ENCODE measurements at places on chromosomes 16 and 17.

DNA sequence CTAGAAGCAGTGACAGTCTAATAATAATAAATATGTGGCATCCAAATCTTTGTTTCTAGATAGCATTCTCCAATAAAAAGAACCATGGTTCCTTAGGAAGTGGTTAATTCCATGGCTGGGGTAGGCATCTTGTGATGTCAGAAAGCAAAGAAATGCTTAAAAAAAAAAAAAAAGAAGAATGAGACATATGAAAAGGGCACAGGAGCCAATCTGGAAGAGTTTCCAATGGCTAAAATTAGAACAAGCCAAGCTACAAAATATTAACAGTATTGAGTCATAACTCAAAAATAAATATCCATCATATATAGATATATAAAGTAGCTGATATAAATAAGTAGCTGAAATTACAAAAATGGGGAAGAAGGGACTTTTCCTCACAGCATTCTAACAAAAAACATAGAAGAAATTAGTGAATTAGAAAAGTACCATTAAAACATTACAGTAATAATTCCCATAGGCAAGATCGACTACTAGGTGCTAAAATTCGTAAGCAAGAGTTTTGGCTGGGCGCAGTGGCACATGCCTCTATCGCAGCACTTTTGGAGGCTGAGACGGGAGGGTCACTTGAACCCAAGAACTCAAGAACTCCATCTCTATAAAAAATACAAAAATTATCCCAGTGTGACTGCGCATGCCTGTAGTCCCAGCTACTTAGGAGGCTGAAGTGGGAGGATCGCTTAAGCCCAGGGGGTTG is 111.3 kb downstream of the TRIM37 start:
- no peak overlapping the region for H3K4me3 ChIP-seq
- no peak overlapping the region for H3K27ac ChIP-seq
- H3K27me3 ChIP-seq: no peaks in the 10 kb centered on the region
- no peak for DNase-seq

GRCh38 chr16:337437-337836 is 15.1 kb downstream of the AXIN1 start:
- peaks cover 12% of the 10 kb centered on the region for H3K36me3 ChIP-seq
- no peak overlapping the region for H3K27ac ChIP-seq
- H3K4me1 ChIP-seq: peaks cover 17% of the 10 kb centered on the region
- no peaks in the 10 kb centered on the region for H3K27me3 ChIP-seq
- H3K4me3 ChIP-seq: no peak overlapping the region

DNA sequence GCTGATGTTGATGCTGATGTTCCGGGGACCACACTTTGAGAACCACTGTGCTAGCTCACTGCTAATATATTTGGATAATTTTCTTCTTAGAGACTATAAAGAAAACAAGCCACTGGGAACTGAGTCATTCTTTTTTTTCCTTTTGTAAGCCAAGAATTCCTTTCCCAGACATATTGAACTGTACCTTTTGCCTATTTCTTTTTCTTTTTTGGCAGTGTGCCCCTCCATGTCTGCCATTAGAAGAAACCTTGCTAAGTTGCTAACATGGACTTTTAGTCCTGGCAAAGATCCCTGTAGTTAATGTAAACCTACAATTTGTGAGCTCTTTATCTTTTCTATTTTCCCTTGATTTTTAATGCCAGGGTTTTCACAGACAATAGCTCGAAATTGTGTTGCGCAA is 17.3 kb upstream of the ERCC4 start:
- H3K36me3 ChIP-seq: no peaks in the 10 kb centered on the region
- no peak for DNase-seq
- peaks cover 3% of the 10 kb centered on the region for H3K27me3 ChIP-seq

DNA sequence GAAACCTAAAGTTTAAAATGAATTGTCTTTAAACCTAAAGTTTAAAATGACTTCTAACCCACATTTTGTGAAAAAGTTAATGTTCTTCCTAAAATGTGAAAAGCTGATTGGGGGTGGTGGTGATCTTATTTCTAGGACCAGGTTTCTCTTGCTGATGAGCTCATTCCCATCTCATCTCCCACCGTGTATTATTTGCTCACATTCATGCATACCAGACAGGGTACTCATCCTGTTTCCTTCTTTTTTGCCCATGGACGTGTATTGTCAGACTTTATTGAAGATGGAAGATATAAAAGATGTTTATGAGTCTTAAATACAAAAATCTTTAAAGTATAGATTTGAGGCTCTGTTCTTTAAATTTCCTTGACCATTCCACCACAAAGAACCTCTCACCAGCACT is 70.1 kb upstream of the MPHOSPH6 start:
- H3K4me3 ChIP-seq: no peak overlapping the region
- peaks cover 6% of the 10 kb centered on the region for H3K27me3 ChIP-seq
- H3K27ac ChIP-seq: no peak overlapping the region
- no peak for DNase-seq

DNA sequence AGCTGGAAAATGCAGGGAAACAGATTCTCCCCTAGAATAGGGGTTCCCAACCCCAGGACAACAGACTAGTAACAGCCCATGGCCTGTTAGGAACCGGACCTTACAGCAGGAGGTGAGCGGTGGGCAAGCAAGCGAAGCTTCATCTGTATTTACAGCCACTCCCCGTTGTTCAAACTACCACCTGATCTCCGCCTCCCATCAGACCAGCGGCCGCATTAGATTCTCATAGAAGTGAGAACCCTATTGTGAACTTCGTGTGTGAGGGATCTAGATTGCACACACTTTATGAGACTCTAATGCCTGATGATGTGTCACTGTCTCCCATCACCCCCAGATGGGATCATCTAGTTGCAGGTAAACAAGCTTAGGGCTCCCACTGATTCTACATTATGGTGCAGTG is 3.5 kb downstream of the CD300LB start:
- no peaks in the 10 kb centered on the region for H3K4me1 ChIP-seq
- H3K36me3 ChIP-seq: no peaks in the 10 kb centered on the region
- H3K27ac ChIP-seq: no peak overlapping the region
- H3K27me3 ChIP-seq: peaks cover 65% of the 10 kb centered on the region
- H3K4me3 ChIP-seq: no peak overlapping the region

DNA sequence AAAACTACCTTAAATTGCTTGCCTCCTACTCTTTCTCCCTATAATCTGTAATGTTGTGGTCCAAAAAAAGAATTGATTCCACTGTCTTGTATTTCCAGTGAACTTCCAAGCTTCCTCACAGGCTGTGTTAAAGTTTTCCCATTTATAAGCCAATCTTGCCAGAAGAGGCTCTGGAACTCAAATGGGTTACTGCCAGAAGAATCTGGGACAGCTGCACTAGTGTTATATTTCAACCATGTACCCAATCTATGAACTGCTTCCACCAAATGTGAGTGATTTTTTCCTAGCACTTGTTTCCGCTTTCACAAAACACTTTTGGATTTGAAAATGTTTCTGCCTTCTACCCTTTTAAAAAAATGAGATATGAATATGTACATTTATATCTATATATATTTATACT is 1.8 kb downstream of the CCDC43 start:
- peaks cover 19% of the 10 kb centered on the region for H3K4me1 ChIP-seq
- peak overlapping the region; percentile 5 for H3K4me3 ChIP-seq
- no peaks in the 10 kb centered on the region for H3K27me3 ChIP-seq
- H3K36me3 ChIP-seq: no peaks in the 10 kb centered on the region

GRCh38 chr16:56241596-56241995 is 50.3 kb downstream of the GNAO1 start:
- no peaks in the 10 kb centered on the region for H3K27me3 ChIP-seq
- no peak overlapping the region for H3K27ac ChIP-seq
- H3K4me3 ChIP-seq: no peak overlapping the region

DNA sequence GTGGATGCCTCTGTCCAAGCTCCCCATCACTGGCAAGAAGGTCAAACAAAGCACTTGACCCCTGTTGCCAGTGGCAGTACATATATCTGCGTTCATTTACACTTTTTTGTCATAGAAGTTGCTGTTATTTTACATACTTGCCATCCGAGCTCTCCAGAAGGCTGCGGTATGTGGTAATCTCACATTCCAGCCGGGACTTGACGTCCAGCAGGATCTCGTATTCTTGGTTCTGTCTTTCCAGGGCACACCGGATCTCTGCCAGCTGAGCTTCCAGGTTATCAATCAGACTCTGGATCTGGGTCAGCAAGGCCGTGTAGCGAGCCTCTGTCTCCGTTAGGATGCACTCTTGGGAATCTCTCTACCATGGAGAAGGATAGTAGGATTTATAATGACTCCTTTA is 6.6 kb downstream of the KRT39 start:
- H3K4me3 ChIP-seq: no peak overlapping the region
- no peak overlapping the region for H3K27ac ChIP-seq
- no peaks in the 10 kb centered on the region for H3K36me3 ChIP-seq
- DNase-seq: no peak
- no peaks in the 10 kb centered on the region for H3K27me3 ChIP-seq
- peaks cover 5% of the 10 kb centered on the region for H3K4me1 ChIP-seq

GRCh38 chr17:40509626-40510327 is 8.4 kb upstream of the TNS4 start:
- H3K27me3 ChIP-seq: peaks cover 6% of the 10 kb centered on the region
- H3K4me3 ChIP-seq: no peak overlapping the region
- no peaks in the 10 kb centered on the region for H3K4me1 ChIP-seq

DNA sequence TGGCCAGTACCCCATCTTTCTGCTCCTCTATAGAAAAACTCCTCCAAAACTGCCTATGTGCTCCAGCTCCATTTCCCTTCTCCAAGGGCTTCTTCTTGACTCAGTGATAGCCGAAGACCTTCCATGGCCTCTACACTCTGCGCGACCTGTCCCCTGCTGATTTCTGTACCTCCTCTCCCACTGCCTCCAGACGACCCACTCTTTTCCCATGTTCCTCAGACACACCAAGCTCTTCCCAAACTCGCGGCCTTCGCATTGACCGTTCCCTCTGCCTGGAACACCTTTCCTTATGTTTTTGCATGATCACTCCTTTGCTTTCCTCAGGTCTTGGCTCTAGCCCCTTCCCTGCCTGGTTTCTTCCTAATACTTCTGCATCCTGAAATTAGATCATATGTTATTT is 255.6 kb upstream of the SDK2 start:
- H3K4me3 ChIP-seq: no peak overlapping the region
- peaks cover 12% of the 10 kb centered on the region for H3K4me1 ChIP-seq
- no peaks in the 10 kb centered on the region for H3K36me3 ChIP-seq
- H3K27me3 ChIP-seq: peaks cover 68% of the 10 kb centered on the region
- H3K27ac ChIP-seq: peak overlapping the region; percentile 7
- DNase-seq: no peak

DNA sequence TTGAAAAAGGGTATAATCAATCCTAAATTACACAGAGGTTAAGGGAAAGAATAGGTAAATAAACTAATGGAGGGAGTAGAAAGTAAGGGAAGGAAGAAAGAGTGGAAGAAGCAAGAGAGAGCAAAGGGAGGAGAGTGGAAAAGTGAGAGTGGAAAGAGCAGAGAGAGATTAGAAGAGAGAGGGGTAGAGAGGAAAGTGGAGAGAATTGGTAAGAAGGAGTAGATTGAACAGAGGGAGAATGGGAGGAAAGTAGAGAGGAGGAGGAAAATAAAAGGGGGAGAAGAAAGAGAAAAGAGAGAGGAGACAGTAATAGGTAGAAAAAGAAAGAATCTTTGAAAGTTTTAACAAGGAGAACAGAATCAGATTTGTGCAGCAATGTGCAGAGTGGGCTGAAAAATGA is 24.9 kb downstream of the TERB1 start:
- H3K4me1 ChIP-seq: no peaks in the 10 kb centered on the region
- H3K27ac ChIP-seq: no peak overlapping the region
- H3K4me3 ChIP-seq: no peak overlapping the region
- no peak for DNase-seq

DNA sequence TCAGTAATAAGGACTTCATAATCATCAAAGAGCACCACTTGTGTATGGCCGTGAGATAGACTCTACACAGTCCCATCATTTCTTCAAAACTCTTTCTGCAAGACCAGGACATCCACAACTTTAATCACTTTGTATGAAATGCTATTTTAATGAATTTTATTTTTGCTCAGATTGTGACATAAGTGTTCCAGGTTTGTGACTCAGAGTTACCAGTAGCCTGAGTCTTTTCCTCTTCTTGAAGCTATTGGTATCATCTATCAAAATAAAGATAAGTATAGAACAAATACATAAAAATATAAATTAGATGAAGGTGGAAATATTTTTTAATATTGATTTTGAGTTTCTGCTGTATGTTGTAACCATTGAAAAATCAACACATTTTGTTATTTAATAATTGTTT is 16.6 kb upstream of the VWA3A start:
- no peaks in the 10 kb centered on the region for H3K36me3 ChIP-seq
- no peak overlapping the region for H3K27ac ChIP-seq
- H3K27me3 ChIP-seq: no peaks in the 10 kb centered on the region
- peaks cover 15% of the 10 kb centered on the region for H3K4me1 ChIP-seq
- no peak for DNase-seq
- no peak overlapping the region for H3K4me3 ChIP-seq

- H3K27ac ChIP-seq: peak overlapping the region; percentile 96
- peak overlapping the region; percentile 98 for H3K4me3 ChIP-seq
- peak; percentile 59 for DNase-seq
- H3K36me3 ChIP-seq: peaks cover 11% of the 10 kb centered on the region
- H3K27me3 ChIP-seq: no peaks in the 10 kb centered on the region
Measured at GRCh38 chr17:37358098-37358829, 17.5 kb upstream of the C17orf78 start.

GRCh38 chr16:69707920-69708683 is 18.3 kb downstream of the NQO1 start:
- H3K27ac ChIP-seq: no peak overlapping the region
- H3K27me3 ChIP-seq: no peaks in the 10 kb centered on the region
- DNase-seq: no peak
- peaks cover under 1% of the 10 kb centered on the region for H3K36me3 ChIP-seq

- no peaks in the 10 kb centered on the region for H3K36me3 ChIP-seq
- DNase-seq: no peak
- H3K27ac ChIP-seq: no peak overlapping the region
Measured at GRCh38 chr17:43790311-43790940, 10.2 kb downstream of the CFAP97D1 start.

DNA sequence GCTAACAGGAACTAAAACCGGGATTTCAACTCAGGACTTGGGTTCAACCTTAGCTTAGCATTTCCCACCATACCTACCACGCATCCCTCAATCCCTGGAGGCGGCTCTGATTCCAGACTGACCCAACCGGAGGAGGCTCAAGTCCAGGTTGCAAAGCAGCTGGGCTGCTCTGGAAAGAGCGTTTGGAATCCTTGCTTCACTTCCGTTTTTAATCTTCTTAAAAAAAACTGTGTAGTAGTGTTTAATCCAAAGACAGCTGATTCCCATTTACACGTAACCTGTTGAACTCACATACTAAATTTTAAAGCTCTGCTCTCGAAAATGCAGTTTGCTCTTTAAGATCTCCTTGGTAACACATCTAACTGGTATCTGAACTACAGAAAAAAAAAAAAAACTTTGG is 50.0 kb downstream of the NXN start:
- peaks cover 39% of the 10 kb centered on the region for H3K4me1 ChIP-seq
- no peak overlapping the region for H3K4me3 ChIP-seq
- H3K27ac ChIP-seq: no peak overlapping the region
- DNase-seq: no peak

Measured in neural crest cell (in vitro differentiated cells).